ENCODE measurements at places on chromosomes 12 and 14.

GRCh38 chr12:108689314-108690190, 41.8 kb downstream of the CORO1C start:
- DNase-seq = no peak

- DNase-seq = no peak
Measured at GRCh38 chr14:65731933-65732506, 319.5 kb downstream of the FUT8 start.

DNA sequence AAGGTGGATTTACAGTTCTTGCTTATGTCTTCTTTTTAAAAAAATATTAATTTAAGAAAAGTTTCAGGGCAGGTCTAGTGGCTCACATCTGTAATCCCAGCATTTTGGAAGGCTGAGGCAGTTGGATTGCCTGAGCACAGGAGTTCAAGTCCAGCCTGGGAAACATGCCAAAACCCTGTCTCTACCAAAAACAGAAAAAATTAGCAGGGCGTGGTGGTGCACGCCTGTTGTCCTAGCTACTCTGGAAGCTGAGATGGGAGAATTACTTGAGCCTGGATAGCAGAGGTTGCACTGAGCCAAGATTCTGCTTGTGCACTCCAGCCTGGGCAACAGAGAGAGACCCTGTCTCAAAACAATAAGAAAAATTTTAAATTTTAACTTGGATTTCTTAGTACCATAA, 5.4 kb upstream of the TAS2R46 start:
- no peak for DNase-seq

GRCh38 chr14:74501135-74501614, 7.6 kb downstream of the ISCA2 start:
- DNase-seq = no peak

GRCh38 chr12:112482733-112483132, 64.0 kb downstream of the PTPN11 start:
- no peak for DNase-seq

DNA sequence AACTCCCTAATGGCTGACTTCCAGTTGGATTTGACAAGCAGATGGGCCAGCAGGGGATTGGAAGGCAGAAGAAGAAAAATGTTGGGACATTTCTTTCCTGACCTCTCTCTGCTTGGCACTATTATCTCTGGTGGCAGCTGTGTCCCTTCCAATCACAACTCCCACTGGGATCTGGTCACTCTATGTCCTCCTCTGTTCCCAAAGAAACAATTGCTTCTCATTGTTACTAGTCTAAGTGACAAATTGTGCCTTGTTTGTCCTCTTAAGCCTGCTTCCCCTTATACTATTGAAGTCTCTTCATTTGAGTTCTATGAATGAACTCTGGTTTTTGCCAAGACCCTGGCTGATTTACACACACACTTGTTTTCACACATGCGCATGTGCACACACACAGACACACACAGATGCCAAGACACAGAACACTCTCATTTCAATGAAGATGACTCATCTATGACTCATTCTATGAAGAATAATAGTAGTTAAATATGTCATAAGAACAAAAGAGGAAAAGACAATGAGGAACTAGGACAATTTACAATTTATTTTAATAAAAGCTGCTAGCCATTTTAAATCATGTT, 83.0 kb upstream of the FAR2 start:
- DNase-seq = no peak

DNA sequence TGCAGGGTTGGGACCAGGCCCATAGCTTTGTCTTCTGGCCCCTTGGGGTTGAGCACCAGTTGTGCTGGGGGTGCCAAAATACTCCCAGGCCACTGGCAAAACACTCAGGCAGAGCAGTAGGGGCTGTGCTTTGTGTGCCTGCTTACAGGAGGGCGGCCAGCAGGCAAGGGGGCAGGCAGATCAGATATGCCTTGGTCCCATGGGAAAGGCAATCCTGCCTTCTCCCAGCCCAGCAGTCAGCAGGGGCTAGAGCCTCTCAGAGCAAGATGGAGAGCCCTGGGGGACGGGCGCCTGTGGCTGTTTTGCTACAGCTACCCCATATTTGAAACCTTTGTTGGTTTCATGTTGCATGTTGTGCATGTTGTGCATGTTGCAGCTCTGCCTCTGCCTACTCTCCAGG, 36.2 kb upstream of the TMX1 start:
- no peak for DNase-seq

DNA sequence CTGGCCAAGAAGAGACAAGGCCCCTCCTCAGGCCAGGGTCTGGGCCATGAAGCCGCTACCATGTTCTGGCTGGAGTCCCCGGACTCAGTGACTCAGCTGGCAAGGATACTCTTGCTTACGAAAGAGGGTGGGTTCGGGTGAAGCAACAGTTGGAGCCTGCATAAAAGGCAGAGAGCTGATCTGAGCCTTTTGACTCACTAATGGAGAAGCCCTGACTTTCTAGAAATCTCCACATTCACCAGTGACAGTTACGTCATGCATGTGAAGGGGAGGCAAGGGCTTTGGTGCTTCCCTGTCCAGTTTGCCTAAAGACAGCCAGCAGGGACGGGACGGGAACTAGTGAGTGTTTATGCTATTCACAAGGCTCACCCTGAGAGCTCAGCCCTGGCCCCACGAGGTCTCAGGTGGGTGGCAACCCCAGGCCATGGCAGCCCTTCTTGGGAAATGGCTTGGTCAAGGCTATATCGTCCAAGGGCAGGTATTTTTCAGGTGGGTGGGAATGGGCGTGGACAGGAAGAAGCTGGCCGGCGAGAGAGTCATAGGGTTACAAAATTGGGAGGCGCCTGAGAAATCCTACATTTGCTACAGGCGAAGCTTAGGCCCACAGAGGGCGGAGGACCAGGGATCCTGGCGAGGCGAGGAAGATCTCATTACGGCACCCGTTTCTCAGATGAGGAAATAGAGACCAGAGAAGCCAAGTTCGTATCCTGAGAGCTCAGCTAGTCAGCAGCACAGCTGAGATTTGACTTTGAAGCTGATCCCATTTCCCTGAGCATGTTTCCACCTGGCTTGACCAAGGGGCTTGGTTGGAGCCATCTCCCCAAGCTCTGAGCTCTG, 314.6 kb downstream of the BCL11B start:
- no peak for DNase-seq

- DNase-seq = no peak
Measured at GRCh38 chr12:51028813-51029150, 2.6 kb upstream of the SLC11A2 start.

DNA sequence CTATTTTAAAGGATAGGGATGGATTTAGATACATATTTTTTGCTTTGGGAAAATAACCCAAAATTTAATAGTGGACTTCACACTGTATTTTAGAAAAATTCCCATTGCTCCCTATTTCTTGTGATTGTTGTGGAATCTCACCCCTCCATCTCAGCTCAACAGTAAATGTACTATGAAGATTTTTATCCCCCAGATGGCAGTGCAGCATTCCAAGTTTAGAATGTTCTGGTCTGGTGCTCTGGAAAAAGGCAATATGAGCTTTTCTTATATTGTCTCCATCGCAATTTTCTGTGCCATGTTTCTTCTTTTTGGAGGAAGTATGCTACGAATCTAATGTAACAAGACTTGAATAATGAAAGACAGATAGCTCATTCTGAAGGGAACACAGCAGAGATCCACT, 471.7 kb upstream of the SYT1 start:
- no peak for DNase-seq
